ENCODE measurements at places on chromosomes 5 and 9.

- DNase-seq = no peak
Observed at GRCh38 chr9:79257228-79257781, 314.5 kb upstream of the TLE4 start.

DNA sequence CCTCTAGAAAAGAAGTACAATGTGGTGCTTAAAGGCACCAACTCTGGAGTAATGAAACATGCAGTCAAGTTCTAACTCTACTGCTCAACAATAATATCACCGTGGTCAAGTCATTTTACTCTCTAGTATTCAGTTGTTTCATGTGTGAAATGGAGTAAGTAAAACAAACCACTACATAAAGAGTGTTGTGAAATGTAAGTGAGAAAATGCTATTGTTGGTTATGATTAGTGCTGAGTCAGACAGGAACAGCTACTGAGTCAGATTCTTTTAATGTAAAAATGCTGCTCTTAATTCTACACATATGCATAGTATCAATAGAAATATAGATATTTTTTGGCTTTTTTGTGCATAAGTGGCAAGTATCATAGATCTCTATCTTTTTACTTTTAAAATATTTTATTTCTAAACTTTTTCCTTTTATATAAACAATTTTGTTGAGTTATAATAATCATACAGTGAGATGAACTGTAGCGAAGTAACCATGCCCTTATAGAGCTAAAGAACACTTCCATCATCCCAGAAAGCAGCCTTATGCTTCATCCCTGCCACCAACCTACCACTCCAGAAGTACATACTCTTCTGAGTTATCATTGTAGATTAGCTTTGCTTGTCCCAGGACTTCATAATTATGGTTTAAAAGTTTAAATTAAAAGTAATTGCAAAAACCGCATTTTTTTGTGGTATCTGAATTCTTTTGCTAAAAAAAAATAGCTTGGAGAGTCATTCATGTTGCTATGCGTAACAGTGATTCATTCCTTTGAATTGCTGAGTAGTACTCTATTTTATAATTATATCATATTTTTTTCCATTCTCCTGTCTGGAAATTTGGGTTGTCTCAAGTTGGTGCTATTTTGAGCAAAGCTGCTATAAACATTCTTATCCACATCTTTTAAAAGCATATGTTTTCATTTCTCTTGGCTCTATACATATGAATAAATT is 548.2 kb upstream of the CLINT1 start:
- no peak for DNase-seq

DNA sequence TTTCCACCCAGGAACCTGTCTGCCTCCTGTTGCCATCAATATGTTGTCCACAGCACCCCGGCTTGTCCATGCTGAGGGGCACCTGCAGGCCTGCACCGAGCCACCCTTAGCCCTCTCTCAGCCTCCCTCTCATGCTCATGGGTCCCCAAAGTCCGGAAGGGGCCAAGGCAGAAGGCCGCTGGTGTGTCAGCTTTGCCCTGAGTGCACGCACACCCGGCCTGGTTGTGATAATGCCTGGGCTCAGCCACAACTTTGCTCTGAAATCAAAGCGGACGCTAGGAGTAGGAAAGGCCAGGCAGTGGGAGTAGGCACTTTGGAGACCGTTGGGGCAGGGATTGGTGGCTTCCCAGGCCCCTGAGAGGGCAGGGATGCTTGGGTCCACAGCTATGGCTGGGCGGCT is 201.8 kb upstream of the NUDT12 start:
- DNase-seq = no peak

DNA sequence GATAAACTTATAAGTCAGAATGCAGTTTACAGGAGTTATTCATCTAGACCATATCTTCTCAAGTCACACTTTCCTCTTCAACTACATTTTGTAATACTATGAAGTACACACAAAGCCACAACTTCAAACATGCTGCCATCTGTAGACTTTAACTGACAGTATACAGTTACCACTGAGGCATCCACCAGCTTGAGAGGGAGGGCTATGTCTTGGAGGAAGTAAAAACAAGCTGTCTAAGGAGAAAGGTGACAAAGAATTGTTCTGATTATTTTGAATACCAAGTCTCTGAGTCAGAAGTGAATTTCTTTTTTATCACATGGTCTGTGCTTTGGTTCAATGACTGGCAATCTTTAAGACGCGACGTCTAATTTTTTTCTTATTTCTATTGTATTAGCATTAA is 97.6 kb upstream of the CDH10 start:
- no peak for DNase-seq

DNA sequence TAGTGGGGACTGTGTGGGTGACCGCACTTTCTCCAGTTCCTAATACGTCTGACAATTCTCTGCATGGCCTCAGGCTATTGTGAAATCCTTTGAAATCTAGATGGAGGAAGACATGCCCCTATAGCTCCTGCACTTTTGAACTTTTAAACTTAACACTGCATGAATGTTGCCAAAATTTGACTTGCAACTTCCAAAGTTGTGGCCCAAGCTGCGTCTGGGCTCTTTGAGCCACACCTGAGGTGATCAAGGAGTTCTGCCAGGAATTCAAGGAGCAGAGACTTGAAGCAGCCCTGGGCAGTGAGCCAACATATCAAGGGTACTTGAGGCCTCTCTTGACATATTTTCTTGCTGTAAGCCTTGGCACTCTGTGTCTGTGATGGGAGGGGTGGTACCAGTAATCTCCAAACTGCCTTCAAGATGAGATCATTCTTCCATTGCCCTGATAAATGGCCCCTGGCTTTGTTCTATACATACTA is 1336.1 kb upstream of the CDH9 start:
- no peak for DNase-seq

DNA sequence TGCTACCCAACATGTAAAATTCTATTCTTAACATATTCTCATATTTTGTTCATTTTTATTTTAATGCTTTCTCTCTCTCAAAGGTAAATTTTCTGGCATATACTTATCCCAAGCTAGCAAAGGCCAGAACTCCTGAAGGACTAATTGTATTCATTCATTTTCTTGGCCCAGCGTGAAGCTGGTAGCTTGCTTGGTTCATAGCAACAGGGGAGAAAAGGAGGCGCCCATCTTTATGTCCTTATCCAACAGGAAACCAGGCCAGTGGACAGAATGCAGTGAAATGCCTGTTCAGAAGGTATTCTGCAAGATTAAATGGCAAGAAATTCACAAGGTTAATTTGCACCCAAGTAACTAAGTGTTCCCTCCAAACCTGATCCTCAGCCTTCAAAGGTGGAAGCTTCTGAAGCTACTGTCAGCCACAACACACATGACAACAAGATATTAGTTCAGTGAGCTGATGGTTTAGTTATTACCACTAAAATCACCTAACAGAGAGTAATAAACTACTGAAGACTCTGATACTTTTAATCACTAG is 5.6 kb downstream of the EFNA5 start:
- no peak for DNase-seq

- no peak for DNase-seq
Observed at GRCh38 chr5:168334695-168335094, 43.2 kb downstream of the WWC1 start.

GRCh38 chr9:104568868-104569267 is at the start of gene OR13C8:
TSS of gene OR13C8 (plus strand) at chr9:104569168. CDS start at chr9:104569168, 0 bp downstream.
- no peak for DNase-seq
